ENCODE measurements at places on chromosomes 11 and 22. TPM values are rescaled to one million over a fixed set of nuclear protein-coding genes. Genes with fewer than 3 reads are reported as not detected.

- DNase-seq: no peak
Observed at GRCh38 chr11:58941838-58942237, 2.5 kb downstream of the GLYATL1 start.

- no peak for DNase-seq
Observed at GRCh38 chr11:82980292-82980691, 78.8 kb downstream of the DDIAS start.

DNA sequence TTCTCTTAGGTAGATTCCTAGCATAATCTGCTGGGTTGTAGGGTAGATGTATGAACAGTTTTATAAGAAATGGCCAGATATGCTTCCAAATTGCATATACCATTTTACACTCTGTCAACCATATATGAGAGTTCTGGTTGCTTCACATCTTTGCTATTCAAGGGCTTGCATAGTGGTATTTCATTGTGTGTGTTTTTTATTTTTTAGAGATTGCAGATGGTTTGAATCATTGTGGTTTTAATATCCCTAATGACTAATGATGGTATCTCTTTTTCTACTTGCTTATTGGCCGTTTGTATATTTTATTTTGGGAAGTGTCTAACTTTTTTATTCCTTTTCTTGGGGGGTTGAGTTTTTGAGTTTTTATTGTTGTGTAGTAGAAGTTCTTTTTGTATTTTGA is 26.9 kb downstream of the RNF214 start:
- no peak for DNase-seq

- DNase-seq: no peak
Observed at GRCh38 chr11:36868380-36868779, 270.3 kb upstream of the RAG2 start.

- no peak for DNase-seq
Observed at GRCh38 chr11:3916962-3917361, 61.5 kb downstream of the STIM1 start.

GRCh38 chr22:45402466-45402985 is 10.9 kb downstream of the SMC1B start:
- DNase-seq: no peak

DNA sequence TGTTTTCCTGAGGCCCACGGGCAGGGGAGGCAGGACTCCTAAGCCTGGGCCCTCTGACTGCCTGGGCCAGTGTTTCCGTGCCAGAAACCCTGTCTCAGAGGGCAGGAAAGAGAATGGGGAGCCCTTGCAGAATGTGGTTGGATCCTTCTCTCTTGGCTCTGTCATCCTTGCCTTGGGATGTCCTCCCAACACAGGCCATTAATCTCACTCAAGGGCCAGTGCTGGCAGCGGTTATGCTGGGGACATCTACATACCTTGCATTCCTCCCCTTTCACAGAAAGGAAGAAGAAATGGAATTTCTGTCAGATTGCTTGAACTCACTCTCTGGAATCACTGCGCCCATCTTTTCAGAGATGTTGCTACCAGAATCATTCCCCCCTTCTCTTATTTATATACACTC is 296.9 kb downstream of the KIRREL3 start:
- no peak for DNase-seq

- DNase-seq: no peak
Observed at GRCh38 chr22:46054091-46055073, 77.4 kb upstream of the WNT7B start.

- no peak for DNase-seq
Observed at GRCh38 chr22:17108256-17109112, 12.7 kb downstream of the TMEM121B start.

- DNase-seq: peak; percentile 65
Observed at GRCh38 chr11:14974515-14975251, 2.5 kb upstream of the CALCA start.

DNA sequence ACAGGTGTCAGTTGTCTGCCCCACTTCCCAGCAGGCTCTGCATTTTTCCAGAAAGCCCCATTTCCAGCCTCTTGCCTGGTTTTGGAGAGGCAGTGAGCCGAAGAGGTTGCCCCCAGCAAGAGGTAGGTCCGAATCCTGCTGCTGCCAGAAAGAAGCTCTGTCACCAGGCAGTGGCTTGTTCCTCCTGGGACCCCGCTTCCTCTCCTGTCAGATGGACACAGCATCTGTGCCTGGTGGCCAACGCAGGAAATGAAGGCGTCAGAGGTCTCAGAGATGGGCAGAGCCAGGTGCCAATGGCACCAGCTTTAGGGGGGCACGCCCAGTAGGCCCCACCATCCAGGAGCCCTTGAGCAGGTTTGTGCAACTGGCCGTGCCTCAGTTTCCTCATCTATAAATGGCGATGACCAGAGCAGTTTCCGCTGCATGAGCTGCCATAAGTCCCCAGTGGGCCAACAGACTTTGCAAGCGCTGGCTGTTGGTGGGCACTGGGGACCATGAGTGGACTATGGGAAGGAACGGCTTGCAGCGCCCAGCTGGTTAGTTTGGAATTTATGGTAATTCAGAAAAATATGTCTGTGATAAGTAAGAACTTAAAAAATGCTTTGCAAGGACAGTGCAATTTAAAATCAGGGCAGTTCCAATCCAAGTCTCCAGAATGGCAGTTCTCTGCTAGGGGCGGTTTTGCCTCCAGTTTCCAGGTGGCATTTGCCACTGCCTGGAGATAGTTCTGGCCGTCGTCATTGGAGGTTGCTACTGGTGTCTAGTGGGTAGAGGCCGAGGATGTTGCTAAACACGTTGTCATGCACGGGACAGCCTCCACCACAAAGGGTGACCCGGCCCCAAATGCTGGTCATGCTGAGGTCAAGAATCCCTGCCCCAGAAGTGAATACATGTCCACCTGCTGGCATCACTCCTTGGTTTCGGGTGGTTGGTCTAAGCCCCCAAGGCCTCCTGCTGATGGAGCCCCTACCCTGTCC is 2.3 kb upstream of the OSBPL5 start:
- DNase-seq: no peak

DNA sequence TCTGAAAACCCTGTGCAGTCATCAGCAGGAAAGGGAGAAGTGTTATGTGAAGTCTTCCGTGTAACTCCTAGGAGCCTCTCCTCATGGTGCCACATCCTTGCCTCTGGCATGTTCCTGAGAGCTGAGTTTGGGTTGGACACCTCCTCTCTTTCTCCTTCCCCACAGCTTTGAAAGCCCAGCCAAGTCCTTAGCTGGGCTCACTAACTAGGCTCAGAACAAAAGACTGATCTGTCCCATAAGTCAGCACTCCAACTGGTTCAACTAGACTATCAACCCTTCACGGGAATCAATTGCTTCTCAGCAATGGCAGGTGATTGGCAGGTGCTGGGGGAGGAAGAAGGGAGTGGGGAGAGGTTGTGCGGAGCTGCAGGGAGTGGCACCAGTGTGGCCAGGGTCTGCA is 509.9 kb upstream of the B3GAT1 start:
- no peak for DNase-seq

DNA sequence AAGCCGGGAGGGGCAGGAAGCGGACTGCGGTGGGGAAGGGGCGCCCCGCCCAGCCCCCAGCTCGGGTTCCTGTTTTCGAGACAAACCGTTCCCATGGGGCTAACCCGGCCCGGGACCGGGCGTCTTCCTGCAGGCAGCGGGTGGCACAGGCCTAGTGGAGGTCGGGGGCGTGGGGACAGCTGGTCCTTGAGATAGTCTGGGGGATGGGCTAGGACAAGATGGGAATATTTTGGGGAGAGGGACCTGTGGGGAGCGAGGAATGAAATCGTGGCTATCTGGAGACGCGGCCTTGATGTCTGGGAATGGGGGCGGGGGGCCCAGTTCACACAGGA is 1.2 kb upstream of the RASGRP2 start:
- DNase-seq: peak; percentile 80

- DNase-seq: no peak
Observed at GRCh38 chr11:122604621-122605020, 50.9 kb upstream of the UBASH3B start.

GRCh38 chr11:11028017-11028692 is 170.3 kb upstream of the ZBED5 start:
- peak; percentile 75 for DNase-seq

DNA sequence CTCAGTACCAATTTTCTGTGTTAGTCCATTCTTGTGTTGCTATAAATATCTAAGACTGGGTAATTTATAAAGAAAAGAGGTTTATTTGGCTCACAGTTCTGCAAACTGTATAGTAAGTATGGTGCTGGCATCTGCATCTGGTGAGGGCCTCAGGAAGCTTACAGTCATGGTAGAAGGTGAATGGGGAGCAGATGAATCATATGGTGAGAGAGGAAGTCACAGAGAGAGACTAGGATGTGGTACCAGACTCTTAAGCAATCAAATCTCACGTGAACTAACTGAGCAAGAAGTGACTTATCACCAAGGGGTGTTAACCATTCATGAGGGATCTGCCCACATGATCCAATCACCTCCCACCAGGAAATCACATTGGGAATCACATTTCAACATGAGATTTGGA is 60.8 kb upstream of the ZBED5 start:
- no peak for DNase-seq

- DNase-seq: no peak
Observed at GRCh38 chr11:2473361-2474058, 28.7 kb downstream of the KCNQ1 start.

DNA sequence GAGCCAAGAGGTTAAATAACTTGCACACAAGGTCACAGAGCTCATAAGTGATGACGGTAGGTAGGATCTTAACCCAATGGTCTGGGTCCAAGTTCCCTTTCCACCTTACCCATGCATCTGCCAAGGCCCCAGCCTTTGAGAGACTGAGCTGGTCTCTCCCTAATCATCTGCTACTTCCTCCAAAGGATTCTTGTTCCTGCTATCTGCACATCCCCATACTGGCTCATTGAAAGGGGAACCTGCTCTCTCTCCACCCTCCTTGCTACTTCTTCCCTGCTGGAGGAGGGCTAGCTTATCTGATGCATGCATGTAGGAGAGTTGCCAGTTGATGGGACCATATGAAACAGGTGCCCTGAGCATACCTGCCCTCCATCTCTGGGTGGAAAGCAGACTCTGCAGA is 47.7 kb downstream of the COMMD9 start:
- DNase-seq: no peak

DNA sequence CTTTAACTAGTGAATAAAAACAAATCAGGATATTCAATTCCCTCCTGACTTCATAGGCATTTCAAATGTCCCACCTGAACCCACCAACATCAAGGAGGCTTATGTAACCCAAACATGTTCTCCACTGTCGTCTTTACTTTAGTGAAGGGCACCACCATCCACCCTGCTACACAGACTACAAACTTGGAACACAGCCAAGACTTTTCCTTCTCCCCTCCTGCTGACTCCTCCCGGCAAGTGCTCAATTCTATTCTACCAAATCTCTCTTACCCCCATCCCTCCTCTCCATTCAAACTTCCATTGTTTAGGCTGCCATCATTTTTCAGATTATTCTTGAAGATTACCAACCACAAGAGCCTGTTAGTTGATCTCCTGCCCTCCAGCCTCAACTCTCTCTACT is 24.3 kb downstream of the SAAL1 start:
- DNase-seq: no peak

GRCh38 chr11:78812513-78813293 is 238.0 kb upstream of the NARS2 start:
- no peak for DNase-seq

DNA sequence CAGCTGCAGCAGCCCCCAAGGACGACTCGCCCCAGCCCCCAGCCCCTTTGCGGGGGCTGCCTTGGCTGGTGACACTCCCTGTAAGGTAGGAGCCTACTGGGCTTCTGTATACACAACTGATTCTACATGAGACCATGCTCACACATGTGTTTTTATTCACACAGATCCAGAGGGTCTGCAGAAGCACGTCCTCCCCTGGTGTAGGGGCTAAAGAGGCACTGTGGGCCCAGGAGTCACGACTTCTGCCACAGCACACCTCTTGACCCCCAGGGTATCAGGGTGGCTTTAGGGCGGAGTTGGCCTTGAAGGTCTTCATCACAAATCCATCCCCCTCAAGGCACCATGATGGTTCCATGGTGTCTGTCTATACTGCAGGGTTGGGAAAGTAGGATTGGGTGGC is 931.2 kb downstream of the TBC1D22A start:
- DNase-seq: no peak

- no peak for DNase-seq
Observed at GRCh38 chr11:33691066-33691864, 9.4 kb downstream of the C11orf91 start.

GRCh38 chr22:32334660-32335365 is 22.9 kb upstream of the RFPL3 start:
- peak; percentile 50 for DNase-seq

Gene SLC5A12
- total RNA-seq: 4.0 TPM

Gene JAML
- 2.2 TPM for total RNA-seq

Gene CREB3L1
- 15.1 TPM for total RNA-seq

Gene IGLL5
- total RNA-seq: 0.59 TPM

Gene PPP1R14B
- 76.4 TPM for total RNA-seq

Gene APOL4
- 0.24 TPM for total RNA-seq

Gene CCDC90B
- total RNA-seq: 20.9 TPM

Gene SOX6
- total RNA-seq: 13.5 TPM

Gene MIAT
- 2.0 TPM for total RNA-seq

Gene ST3GAL4
- total RNA-seq: 67.5 TPM

Gene RAB36
- total RNA-seq: 0.59 TPM

Gene MMP12
- total RNA-seq: not detected

Gene MB
- 9,762 TPM for total RNA-seq

Gene OR9Q1
- total RNA-seq: not detected
